Hematopoietic multipotent progenitor cell treated with erythropoietin and hydrocortisone succinate and interleukin-3 and kit ligand, for 8 days (in vitro differentiated cells): ENCODE measurements at places on chromosomes 7 and 10.

DNA sequence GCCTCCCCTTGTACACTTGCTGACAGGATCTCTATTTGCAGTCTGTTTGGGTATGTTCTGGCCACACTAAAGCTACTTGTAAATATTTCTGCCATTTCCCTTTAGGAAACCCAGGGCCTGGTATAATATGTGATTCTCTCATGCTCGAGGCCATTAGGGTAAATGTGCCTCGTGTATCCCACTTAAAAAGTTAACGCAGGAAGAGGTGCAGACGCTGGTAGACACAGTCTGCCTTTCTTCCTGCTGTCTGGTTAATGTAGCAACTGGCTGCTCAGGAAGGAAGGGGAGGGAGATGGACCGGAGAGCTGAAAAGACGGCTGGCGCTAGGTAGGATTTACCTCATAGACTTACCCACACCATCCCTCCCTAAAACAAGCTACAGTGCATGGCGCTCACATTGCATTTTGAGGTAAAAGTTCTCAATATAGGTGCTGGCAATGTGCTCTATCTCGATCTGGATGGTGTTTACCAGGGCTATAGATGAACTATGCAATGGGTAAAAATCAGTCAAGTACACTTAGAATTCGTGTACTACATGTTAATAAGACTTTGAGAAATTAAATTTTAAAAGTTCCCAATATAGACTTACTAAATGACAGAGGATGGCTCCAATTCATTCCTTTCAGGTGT is 125.9 kb downstream of the JAZF1 start:
- no peak for DNase-seq

DNA sequence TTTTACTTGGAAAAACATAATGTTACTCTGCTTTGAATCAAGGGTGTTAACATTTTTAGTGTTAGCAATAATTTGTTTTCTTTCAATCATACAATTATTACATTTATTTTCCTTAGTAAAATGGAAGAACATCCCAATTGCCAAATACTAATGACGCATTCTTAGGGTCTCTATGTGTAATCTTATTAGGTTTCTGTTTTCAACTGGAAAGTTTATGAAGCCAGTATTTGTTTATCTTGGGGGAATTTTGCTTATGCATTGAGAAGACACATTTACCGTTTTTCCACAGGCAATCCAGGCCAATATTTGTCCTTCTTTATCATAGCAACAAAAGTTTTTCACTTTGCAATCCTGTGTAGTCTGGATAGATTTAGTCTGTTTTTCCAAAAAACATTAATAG is 134.5 kb downstream of the CPED1 start:
- DNase-seq, result no peak

- DNase-seq, result no peak
Measured at GRCh38 chr7:48741545-48741944, 182.8 kb upstream of the CDC14C start.

GRCh38 chr10:2401459-2401858 is 664.1 kb upstream of the ADARB2 start:
- DNase-seq, result no peak

DNA sequence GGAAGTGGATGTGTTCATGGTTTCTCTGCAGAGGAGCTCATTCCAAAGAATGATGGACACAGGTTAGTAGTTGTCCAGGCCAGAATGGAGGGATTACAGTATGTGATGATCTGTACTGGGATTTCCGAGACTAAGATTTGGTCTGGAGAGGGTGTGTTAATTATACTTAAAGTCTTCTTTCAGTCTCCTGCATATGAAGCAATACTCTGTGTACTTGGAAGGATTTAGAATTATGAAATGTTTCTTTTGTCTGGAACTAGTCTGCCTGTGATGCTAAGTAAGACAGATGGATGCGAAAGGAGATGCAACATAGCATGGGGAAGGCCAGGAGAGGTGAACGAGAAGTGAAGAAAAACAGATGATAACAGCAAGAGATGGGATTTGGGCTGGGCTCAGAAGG is 305.1 kb upstream of the LYZL1 start:
- DNase-seq, result no peak

GRCh38 chr10:89981891-89982290 is 280.5 kb downstream of the KIF20B start:
- DNase-seq, result no peak

DNA sequence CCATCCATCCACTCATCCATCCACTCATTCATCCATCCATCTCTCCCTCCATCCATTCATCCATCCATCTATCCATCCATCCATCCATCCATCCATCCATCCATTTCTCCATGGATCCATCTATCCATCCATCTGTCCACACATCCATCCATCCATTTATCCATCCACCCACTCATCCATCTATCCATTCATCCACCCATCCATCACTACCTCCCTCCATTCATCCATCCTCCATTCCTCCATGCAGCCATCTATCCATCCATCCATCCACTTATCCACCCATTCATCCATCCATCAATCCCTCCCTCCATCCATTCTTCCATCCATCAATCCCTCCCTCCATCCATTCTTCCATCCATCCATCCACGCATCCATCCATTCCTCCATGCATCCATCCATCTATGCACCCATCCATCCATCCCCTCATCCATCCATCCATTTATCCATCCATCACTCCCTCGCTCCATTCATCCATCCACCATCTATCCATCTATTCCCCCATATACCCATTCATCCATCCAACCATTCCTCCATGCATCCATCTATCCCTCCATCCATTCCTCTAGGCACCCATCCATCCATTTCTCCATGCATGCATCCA is 21.1 kb downstream of the ELN start:
- DNase-seq, result no peak

DNA sequence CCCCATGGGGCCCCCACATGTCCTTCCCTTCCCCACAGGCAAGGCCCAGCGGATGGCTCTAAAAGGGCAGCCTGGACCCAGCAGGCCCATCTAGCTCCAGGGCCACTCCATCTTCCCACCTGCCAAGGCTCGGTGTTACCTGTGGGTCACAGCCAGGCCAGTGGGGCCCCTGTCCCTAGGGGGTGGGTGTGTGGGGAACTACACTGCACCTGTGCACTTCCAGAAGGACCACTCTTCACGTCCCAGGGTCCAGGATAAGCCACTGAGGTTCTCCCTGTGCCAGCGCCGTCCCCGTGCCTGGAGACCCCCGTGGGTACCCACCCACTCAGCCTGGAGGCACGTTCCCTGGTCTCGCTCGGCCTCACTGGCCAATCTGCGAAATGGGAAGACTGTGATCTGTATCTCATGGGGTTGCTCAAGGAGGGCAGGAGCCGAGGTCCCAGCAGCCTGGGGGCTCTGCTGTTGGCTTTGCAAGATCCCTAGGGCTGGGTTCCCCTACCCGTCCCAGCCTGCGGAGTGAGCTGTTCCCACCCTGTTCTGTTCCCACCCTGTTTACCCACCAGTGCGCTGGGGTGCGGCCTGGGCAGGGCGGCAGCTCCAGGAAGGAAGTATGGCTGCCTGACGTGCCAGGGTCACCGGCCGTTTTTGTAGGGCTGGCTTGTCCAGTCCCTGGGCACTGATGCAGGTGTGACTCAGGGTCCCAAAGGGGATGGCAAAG is 4.6 kb downstream of the PWWP2B start:
- no peak for DNase-seq

DNA sequence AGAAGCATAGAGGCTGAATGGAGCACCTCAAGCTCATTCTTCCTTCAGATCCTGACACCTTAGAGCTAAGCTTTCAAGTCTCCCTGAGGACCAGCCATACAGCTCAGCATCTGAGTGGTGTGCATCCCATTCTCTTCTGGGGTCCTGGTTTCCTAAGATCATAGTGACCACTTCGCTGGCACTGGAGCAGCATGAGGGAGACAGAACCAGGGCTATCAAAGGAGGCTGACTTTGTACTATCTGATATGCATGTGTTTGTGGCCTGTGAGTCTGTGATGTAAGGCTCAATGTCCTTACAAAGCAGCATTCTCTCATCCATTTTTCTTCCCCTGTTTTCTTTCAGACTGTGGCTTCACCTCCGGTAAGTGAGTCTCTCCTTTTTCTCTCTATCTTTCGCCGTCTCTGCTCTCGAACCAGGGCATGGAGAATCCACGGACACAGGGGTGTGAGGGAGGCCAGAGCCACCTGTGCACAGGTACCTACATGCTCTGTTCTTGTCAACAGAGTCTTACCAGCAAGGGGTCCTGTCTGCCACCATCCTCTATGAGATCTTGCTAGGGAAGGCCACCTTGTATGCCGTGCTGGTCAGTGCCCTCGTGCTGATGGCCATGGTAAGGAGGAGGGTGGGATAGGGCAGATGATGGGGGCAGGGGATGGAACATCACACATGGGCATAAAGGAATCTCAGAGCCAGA is 31.0 kb downstream of the PRSS2 start:
- DNase-seq, result no peak

DNA sequence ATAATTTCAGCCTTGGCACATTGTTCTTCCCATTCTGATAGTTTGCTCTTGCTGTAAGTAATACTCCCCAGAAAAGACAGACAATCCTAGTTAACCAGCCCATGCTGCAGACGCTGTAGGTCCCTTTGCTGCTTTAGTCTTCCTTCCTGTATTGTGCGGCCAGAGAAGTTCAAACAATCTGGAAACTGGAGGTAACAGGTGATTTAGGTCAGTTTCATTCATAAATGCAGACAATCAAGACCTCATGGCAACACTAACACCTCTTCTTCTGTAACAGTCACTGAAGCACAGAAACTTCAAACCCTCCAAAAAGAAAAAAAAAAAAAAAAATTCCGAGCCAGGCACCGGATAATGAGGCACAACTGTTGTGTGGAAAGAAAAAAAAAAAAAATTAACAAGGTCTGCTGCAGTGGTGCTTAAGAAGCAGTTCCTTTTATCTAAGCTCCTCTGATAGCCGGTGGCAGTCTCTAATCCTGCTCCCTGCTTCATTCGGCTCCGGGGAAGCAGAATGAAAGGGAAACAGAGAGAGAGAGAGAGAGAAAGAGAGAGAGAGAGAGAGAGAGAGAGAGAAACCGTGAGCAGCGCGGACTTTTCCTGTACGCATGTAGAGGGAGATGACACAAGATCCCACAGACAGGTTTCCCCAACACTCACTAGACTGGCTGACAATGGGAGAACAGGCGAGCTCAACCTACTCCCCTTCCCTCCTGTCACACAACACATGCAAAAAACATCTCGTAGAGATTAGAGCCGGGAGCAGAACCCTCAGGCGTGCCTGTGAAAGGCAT is at the start of gene SEMA3A:
TSS of gene SEMA3A (minus strand) at position 306 of the 788 bp plus-strand sequence. CDS start at position 103, 203 bp downstream.
- no peak for DNase-seq

DNA sequence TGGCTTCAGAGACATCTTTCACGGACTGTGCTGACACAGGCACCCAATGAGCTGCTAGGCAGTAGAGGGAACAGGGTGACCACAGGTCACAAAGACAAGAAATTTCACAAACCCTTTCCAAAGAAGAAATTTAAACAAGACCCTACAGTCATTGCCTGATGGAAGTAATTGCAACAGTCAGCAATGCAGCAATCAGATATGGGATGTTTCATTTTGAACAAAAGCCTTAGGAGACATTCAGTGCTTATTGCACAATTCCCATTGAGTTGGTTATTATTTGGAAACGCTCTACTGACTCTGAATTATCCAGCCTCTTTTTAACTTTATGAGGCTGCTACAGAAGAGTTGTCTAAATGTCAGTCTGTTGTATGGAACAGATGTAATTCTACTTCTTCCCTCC is 85.5 kb downstream of the ETV1 start:
- DNase-seq, result no peak

DNA sequence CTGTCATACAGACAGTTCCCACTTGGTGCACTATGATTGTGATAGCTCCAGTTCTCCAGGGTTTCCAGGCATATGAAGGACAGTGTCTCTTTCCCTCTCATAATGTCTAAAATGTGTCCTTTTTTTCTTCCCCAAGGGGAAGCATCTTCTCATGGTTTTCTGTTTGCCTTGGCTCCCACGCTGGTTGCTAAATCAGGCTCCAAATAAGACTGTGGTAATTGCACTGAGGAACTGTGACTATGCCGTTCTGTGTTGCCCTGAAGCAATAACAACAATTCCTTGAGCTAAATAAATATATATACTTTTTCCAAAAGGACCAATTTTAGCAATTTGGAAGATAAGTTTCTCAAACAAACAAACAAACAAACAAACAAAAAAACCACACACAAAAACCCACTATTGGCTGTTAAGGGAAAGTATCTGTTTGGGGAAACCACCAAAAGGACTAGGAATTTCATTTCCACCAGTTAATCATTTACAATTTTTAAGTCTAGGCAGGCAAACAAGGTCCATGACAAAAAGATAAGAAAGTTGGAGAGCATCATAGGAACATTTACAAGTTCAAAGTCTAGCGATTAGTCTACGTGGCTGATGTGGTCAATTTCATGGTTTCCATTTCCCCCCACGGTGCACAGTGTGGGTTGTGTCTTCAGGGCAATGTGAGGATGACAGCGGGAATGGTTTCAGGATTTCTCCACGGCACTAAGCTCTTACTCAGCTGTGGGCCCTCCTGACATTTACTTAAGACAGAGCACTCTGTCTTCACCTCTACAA is 62.4 kb downstream of the THNSL1 start:
- DNase-seq, result no peak

GRCh38 chr7:126569402-126569801 is 683.3 kb downstream of the GRM8 start:
- no peak for DNase-seq

DNA sequence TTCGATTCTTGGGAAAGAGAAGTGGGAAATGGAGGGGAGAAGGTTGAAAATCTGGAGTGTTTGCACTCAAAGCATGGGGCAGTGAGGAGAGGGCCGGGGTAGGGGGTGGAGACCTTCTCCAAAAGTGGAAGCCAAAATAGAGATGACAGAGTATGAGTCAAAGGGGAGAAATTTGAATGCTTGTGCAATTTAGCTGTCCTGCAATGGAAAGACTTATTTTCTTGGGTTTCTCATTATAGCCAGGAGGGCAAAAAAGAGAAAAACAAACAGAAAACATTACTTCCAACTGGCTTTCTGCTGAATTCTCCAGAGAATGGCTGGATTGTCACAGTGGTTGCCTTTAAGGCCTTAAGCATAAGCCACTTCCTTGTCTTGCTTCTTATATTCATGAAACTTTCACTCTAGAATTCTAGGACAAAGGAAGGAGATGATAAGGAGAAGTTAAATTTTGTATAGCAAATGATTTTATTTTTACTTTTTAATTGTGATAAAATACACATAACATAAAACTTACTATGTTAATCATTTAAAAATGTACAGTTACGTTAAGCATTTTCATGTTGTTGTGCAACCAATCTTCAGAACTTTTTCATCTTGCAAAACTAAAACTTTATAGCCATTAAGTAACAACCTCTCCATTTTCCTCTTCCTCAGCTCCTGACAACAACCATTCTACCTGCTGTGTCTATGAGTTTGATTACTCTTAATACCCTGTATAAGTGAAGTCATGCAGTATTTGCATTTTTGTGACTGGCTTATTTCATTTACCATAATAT is 100.2 kb downstream of the GPR85 start:
- no peak for DNase-seq

GRCh38 chr7:94253686-94254085 is 141.0 kb upstream of the COL1A2 start:
- DNase-seq, result no peak

- no peak for DNase-seq
Measured at GRCh38 chr7:135121868-135122267, 26.0 kb upstream of the TMEM140 start.

GRCh38 chr7:151059367-151060112 is at the start of gene SLC4A2:
TSS of gene SLC4A2 (plus strand) at chr7:151059589. CDS start at chr7:151061988, 2,399 bp downstream.
- peak; percentile 71 for DNase-seq
